ENCODE measurements at places on chromosomes 12 and 14.

DNA sequence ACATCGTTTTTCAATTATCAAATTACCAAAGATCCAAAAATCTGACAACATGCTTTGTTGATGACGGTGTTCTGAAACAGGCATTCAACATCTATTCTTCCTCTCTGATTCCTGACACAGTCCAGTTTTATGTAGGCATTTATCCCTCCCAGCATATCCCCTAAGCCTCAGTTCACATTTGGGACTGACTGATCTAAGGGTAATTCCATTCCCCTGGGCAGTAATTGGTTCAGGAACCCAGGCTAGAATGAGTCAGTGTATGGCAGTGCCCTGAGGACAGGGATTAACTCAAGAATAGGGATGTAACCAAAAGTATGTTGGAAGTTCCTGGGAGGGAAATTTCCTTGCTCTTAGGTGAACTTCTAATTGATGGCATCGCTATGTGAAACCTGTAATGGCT, 10.3 kb upstream of the PCNX1 start:
- no peak for DNase-seq

DNA sequence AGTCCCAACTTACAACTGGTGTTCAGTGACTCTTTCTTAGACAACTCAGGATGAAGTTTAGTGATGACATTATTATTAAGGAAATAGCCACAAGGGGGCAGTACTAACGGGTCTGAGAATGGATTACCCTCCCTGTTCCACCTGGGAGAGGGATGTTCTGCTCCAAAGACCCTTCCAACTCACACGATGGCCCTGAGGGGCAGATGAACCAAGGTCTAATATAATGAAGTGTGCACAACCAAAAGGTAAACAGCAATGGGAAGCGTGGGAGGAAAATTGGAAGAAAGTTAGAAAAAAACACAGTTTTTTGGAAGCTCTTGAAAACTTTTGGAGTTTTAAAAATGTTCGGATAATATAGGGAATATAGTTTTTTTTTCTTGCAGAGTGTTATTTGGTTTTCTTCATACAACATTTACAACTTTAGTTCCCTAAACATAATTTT, 24.0 kb downstream of the FGF6 start:
- no peak for DNase-seq

DNA sequence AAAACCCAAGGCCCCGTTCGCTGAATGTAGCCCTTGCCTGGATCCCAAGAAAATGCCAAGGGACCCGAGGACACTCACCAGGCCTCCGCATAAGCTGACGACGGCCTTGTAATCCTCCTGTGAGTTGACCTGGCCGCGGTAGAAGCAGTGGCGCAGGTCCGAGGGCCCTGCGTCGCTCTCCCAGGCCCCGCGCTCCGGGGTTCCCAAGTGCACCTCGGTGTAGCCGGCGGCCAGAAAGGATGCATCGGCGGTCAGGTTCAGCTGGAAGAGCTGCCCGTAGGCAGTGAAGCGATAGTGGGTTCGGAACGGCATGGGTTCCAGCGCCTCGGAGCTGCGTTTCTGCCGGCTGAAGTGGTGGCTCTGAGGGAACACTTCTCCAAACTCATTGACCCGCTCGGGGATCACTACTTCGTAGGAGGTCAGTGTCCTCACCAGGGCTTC, 1.2 kb downstream of the ADAMTS20 start:
- no peak for DNase-seq

DNA sequence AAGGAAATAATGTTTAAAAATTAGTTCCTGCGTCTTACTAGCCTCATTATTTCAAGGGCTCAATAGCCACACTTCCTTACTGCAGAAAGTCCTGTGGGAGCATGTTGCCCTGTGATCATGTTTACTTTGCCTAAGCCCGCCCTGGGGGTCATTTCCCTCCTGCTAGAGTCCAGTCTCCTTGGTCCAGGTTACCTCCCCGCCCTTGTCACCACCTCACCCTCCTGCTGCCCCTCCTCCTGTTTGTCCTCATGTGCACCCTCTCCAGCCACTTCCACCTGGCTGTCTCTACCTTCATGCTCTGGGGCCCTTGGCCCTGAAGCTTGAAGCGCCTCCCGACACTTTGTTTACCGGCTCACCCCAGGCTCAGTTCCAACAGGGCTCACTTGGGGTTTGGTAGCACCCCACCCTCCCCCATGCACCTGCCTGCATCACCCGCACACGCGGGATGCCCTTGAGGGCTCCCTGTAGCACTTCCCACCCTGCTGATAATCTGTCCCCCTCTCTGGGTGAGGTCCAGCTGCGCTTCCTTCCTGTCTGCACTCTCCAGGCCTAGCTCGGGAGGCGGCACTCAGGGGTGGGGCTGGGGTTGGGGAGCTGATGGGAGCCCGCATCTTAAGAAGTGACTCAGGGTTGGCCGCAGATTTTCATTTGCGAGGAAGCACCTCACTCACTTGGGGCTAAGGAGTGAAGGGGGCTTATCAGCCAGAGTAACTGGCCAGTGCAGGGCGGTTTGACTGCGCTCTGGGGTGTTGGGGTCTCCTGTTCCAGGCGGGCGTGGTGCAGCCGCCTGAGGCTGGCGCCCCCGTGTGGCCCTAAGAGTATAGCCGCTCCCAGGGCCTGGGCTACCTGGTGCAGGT, 40.1 kb downstream of the SMIM41 start:
- no peak for DNase-seq

DNA sequence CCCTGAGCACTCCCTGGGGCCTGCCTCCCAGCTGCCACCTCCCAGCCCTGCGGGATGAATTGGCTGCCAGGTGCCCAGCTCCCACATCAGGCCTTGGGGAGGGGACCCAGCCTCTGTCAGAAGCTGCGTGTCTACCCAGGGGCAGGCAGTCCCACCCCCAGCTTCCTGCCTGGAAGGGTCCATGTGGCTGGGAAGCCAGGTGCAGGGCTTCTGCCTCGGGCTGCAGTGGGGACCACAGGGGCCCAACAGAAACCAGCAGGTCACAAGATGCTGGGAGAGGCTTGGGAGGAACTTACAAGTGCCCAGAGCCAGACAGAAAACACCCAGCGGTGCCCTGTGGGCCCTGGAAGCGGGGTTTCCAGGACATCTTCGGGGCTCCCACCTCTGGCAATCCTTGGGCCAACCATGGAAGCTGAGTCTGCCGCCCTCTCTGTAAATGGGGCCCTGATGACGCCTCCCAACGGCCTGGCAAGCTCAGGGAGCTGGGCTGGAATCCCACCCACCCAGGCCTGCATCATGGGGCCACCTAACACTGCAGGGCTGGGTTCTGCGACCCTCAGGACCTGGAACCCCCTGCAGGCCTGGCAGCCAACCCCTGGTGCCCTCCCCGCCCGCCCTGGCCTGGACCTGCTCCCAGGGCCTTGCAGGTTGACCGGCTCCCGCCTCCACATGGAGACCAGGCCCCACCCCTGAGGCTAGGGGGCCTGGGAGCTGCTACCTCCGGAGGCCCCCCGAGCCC, 36.6 kb downstream of the CCNK start:
- DNase-seq = no peak

- no peak for DNase-seq
These were observed 30.3 kb downstream of the SCN8A start for GRCh38 chr12:51621156-51621922.

DNA sequence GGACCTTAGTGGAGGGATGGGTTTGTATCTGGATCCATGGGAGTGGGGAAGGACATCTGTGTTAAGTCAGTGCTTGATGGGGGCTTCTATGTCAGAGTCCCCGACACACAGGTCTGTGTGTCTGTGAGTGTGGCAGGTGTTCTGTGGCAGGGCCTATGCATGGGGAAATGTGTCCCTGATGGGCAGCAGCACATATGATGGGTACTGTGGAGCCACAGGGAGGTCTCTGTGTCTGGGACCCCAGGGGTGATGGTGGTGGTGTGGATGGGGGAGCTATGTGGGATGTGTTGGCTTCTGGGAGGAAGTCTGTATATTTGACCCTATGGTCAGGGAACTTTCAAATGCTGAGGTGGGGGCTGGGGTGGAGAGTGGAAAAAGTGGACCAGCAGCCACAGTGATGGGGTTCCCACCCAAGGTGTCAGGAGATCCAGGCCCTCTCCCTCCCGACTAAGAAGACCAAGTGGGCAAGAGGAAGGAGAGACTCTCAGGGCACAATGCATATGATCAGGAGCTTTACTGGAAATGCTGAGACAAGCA, 16.5 kb downstream of the KRT7 start:
- DNase-seq = no peak

All from thoracic aorta (tissue), 2 donors.